Neural crest cell (in vitro differentiated cells): ENCODE measurements at places on chromosomes 13 and 19. TPM values are rescaled to one million over a fixed set of nuclear protein-coding genes. Genes with fewer than 3 reads are reported as not detected.

Gene LGI4
- 15.9 and 16.1 TPM in 2 replicates for total RNA-seq

GRCh38 chr13:27797228-27797624, 4.9 kb downstream of the GSX1 start:
- peak; percentile 53 for DNase-seq

Gene ZNF528
- total RNA-seq = 7.7 and 8.3 TPM in 2 replicates

DNA sequence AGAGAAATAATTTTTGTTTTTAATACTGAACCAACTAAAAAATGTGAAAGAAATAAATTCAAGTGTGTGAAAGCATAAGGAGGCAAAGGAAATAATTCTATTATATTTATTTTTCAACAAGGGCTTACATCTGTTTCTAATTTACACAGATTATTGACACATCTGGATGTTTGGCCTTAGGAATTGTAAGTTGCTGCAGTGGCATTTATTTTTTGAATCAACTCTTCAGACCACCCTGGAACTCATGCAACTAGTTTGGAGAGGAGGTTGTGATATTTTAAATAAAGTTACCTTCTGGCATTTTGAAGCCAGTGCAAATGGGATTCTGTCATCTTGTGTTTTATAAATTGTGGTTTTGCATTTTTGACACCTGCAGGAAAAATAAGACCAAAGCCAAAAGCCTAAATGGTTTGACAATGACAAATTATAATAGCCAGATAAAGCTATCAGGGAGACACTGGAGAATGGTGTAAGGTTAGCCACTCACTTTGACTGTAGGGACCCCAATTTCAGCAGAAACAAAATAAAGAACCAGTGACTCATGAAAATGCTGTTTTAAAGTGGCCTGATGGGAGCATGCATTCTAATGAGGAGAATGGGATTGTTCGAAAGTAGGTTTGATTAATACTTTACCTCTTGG, 192.9 kb downstream of the KLF5 start:
- DNase-seq = no peak

GRCh38 chr19:39407410-39407659, 688 bp downstream of the ZFP36 start:
- no peak for DNase-seq

- DNase-seq = no peak
Observed at GRCh38 chr13:48576448-48577010, 43.6 kb upstream of the RCBTB2 start.

Gene ZNF568
- 5.9 and 6.1 TPM in 2 replicates for total RNA-seq

GRCh38 chr13:19834704-19835103, 28.7 kb downstream of the ZMYM5 start:
- no peak for DNase-seq

DNA sequence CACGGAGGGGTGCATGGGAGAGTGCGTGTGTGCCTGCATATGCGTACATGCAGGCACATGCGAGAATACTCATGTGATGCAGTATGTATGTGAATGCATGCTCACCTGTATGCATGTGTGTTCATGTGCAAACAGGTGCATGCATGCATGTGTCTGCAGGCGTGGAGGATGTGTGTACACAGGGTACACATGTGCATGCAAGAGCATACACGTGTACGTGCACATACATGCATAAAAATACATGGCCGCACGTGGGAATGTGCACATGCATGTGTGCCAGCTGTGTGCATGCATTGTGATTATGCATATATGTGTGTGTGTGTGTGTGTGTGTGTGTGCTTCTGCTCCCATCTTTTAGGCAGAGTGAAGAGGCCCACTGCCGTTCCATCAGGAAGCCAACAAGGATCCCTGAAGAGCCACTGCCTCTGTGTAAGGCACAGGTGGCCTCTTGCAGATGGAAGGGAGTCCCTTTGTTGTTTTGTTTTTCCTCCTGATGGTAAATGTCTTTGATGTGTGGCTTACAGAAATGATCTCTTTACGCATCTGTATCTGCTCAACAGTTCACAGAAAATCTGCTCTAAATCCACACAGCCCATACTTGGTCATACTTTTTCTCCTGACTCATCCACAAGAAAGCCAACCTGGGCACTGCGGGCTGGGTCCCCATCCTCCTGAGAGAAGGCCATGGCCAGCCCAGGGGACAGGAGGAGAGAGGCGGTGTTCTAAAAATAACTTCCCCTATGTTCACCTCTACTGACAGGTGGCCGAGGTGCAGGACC, 50.7 kb downstream of the KLF2 start:
- DNase-seq = no peak

Gene GAS6
- total RNA-seq = 7.7 and 9.0 TPM in 2 replicates
